ENCODE measurements at places on chromosomes 7 and 10.

DNA sequence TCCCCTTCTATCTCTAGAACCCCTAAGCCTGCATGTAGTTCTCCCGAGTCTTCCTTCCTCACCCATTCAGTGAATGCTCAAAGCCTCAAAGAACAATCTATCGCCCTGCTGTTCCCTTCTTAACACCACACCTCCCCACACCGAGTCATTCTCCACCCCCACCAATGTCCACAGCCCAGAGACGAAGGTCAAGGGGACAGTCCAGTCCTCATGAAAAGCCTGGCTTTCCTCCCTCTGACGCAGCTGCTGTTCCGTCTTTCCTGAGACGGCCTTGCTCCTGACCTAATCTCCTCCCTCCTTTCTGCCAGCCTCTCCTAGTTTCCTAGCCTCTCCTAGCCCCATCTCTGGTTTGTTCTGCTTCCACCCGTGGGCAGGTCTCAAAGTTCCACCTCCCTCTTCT lies 9.2 kb downstream of the MOSPD3 start:
- no peak for DNase-seq

DNA sequence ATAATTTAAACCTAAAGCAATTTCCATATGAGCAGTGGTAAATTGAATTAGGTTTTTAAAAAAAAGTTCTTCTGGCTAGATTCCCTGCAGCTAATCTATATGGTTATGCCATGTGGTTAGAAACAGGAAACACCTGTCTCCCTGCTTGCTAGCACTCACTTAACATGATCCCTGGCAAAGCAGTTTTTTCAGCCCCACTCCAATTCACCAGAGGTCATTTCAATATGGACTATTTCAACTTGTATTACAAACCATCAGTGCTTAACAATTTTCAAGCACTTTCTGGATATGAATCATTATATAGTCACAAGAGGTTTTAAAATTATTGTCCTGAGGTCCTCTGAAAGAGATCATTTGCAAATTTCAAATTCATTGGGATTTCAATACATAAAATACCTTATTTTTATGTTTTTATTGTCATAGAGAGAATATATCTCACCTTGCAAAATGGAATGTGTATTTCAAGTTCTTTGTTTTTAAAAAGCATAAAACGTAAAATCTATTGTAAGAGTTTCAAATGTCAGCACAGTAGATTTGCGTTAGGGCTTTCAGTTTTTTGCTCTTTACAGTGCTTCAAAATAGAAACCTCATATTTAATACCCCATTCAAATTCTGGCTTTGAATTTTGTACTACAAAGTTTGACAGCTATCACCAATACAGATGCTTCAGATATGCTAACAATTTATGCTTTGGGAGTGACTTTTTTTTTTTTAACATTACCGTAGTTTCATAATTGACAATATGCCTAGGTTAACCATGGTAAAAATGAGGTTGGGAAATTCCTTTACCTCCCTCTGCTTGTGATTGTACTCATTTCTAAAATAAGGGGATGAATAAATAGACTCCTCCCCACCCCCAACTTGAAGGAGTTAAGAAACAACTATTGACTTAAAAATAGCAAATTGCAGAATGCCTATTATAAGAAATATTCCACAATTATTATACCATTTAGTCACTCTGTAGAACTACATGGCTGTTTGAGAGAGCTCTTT lies 117.5 kb upstream of the HGF start:
- no peak for DNase-seq

- DNase-seq = no peak
Measured at GRCh38 chr10:112363696-112364688, 9.9 kb upstream of the ACSL5 start.

DNA sequence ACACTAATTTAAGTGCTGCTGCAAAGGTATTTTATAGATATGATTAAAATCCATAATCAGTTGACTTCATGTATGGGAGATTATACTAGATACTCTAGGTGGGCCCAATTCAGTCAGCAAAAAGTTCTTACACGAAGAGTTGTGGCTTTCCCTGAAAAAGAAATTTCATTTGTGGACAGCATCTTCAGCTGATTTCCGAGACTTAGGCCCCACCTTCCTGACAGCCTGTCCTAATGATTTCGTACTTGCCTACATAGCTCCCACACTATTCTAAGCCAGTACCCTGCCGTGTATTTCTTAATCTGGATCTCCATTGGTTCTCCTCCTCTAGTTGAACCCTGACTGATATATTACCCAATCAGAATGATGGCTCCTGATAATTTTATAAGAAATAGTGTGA lies 297.9 kb downstream of the EXOC4 start:
- DNase-seq = no peak

DNA sequence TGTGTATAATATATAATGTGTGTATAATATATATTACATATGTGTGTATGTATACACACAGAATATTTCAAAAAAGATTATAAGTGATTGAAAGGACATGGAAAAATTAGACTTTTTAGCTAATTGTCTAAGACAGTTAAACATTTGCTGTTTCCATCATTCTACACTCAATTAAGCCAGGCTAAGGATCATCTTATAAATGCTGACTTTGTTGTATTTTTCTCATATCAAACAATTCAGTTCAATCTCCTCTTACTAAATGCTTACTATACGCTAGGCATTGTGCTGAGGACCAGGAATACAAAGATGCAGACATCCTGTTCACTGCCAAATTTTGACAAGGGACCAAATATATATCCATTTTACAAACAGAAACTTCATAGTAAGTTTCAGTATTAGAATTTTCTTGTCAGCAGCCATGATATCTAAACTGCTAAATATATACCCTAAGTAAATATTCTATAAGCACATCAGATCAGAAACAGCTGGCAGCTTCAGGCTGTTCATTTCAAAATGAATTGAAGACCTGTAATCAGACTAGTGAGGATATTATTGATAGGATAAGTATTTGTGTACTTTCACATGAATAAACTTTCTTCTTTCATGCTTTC lies 10.3 kb upstream of the LRRN3 start:
- DNase-seq = no peak

GRCh38 chr7:143003393-143004051 lies 23.4 kb downstream of the OR9A2 start:
- DNase-seq = peak; percentile 42
